ENCODE measurements at places on chromosomes 11 and 22.

- DNase-seq, result no peak
Observed at GRCh38 chr22:25208743-25209505, 9.3 kb downstream of the CRYBB3 start.

DNA sequence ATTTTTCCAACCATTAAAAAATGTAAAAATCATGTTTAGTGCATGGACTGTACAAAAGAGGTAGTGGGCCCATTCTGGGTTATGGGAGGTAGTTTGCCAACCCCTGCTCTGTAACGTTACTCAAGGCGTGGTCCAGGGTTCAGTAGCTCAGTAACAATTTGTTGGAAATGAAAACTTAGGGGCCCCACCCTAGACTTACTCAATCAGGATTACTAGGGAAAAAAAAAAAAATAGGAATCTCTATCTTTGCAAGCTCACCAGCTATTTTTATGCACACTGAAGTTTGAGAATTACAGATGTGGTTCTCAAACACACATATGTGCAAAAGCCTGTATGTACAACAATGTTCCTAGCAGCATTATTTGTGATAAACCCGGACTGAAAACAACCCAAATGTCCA is 17.3 kb upstream of the LMO2 start:
- no peak for DNase-seq

DNA sequence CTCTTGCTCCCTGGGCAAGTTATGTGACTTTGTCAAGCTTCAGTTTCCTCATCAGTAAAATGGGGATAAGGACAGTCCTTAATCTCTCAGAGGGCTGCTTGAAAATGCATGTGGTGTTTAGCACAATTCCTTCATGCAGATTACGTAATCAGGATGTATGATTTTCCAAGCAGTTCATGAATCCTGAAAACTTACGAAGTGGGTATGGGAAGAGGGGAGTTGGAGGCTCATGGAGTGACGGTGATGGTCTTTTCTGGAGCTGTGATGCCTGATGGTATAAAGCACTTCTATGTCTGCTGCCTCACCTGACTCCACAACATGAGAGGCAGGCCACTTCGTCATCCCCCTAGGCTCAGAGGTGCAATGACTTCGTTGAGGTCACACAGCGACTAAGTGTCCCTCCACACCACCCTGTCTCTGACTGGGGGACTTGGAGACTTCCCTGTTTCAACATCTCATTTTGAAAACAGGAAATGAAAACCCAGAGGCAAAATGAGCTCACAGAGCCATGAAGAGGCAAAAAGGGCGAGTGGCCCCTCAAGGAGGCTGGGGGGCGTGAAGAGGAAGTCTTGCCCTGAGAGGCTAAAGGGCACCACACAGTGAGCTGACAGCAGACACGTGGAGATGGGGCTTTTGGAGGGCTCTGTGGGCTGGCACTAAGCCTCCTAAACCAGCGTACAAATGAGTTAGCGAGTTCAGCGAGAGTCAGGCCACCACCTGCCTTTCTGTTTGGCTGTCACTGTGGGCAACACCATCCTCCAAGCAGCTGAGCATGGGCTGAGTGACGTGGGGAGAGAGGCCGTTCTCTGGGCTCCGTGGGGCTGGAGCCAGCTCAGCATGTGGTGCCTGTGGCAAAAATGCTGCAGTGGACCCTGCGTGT is 10.1 kb downstream of the MCM5 start:
- DNase-seq, result no peak

- no peak for DNase-seq
Observed at GRCh38 chr11:130403271-130403804, 25.1 kb downstream of the ADAMTS8 start.

DNA sequence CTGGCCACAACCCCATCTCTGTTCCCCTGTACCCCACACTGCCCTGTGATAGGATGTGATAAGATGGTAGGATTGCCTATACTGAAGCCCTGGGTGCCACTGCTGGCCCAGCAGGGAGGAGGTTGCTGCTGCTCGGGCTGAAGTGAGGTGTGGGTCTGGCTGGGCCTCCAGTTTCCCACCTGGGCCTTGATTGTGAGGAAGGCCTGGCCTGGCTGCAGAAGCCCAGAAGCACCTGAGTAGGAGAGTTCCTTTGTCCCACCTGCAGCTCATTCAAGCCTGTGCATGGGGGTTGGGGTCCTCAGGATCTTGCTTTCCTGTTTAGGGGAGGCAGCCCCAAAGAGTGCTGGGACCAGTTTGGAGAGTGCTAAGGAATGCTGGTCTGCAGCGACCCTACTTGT is 3.3 kb downstream of the ST3GAL4 start:
- no peak for DNase-seq

DNA sequence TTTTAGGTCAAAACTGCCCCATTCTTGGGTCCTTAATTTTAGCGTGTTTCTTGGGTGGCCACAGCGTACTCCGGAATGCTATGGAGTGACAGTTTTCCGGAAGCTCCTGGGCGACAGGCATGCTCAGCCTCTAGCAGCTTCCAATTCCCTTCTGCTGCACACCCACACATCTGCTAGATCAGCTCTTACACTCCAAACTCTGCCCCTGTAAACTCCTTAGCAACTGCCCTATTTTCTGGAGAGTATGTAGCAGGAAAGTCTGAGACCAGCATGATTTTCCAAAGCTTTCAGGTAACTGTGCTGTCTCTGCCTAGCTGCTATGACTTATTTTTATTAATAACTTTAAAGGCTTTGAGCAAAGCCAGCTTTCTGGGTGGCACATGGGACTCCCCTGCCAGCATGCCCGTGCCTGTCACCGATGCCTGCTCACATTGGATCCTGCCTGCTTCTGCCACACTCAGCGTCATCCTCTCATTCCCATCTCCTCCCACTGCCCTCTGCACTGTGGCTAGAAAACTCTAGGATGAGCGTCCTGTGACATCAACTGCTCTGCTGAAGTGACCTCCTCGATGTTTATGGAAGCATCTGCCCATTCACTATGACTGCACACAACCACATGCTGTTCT is 17.3 kb downstream of the TOLLIP start:
- no peak for DNase-seq

GRCh38 chr22:23548501-23549197 is 31.4 kb downstream of the IGLL1 start:
- no peak for DNase-seq

DNA sequence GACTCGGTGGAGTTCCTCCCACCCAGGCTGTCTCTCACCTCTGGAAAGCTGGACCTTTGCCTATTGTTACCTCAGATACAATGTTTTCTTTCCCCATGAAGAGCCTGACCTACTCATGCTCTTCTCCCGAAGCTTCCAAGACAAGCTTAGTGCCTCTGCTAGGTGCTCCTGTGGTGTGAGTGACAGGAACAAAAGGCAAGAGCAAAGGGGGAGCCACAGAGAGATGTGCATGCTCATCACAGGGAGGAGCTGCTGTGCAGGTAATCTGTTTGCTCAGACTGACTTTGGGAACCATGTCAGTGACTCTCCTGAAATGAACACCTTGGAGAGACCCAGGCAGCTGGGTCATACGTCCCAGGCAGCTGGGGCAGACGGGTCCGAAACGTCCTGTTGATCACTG is 53.6 kb upstream of the VSTM5 start:
- no peak for DNase-seq

- no peak for DNase-seq
Observed at GRCh38 chr11:9490376-9490775, 29.6 kb downstream of the ZNF143 start.

- no peak for DNase-seq
Observed at GRCh38 chr22:49737101-49737551, 90.5 kb downstream of the BRD1 start.

DNA sequence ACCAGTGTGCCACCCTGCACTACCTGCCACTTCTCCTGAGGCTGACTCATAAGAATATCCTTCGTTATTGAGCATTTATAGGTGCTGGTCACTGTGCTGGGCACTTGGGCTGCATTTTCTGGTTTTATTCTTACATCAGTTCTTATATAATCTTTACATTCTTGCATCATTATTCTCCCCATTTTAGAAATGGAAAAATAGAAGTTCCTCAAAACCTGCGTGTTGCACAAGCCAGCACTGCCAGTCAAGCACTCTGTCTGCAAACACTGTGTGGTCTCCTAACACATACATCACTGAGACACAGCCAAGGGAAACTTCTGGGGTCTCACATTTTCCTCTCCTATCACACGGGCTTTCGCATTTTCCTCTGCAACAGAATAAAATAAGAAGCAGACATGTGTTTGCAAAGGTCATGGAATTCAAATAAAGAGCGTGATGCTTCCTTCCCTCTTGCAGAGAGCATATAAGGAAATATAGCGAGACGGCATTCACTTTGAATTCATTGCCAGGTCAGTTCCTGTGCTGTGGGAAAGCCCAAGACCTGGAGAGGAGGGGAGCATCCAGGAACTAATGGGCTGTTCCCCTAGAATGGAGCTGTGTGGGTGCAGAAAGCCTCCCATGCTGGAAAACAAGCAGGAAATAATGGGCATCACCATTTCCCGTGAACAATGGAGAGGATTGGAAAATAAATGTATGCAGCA is 73.9 kb upstream of the SEZ6L start:
- DNase-seq, result no peak

DNA sequence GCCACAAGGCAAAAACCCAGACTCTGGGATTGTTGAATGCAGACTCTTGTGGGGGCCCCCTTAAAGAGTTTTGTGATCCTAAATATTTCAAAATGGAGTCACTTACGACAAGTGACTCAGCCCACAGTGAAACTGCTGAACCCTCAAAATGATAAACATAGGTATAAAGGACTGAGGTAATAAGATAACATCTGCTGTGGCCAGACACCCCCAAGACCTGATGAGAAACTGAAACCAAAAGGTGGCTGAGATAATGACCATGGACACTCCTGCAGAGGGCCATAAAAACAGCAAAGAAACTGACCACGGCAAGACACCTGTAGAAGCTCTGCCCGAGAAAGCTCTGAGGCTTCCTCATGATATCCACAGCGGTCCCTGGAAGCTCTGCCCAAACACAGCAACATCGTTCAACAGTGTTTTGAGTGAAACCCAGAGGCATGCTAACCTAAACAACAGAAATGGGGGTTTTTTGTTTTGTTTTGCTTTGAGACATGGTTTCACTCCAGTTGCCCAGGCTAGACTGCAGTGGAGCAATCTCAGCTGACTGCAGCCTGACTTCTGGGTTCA is 1.6 kb upstream of the PLAAT4 start:
- no peak for DNase-seq

- no peak for DNase-seq
Observed at GRCh38 chr11:65611758-65612603, 2.0 kb downstream of the MAP3K11 start.

- DNase-seq, result no peak
Observed at GRCh38 chr11:72576661-72577060, 97.6 kb downstream of the PDE2A start.

GRCh38 chr22:37334859-37335805 is 52.8 kb downstream of the CYTH4 start:
- no peak for DNase-seq

GRCh38 chr22:49756676-49757075 is 71.0 kb downstream of the BRD1 start:
- no peak for DNase-seq

GRCh38 chr22:40509401-40510134 is 127.0 kb downstream of the MRTFA start:
- no peak for DNase-seq

- no peak for DNase-seq
Observed at GRCh38 chr11:8277691-8278090, 14.0 kb upstream of the LMO1 start.

- no peak for DNase-seq
Observed at GRCh38 chr11:95930948-95931347, 7.0 kb upstream of the MTMR2 start.

GRCh38 chr11:127039591-127039990 is 39.0 kb upstream of the KIRREL3 start:
- no peak for DNase-seq

DNA sequence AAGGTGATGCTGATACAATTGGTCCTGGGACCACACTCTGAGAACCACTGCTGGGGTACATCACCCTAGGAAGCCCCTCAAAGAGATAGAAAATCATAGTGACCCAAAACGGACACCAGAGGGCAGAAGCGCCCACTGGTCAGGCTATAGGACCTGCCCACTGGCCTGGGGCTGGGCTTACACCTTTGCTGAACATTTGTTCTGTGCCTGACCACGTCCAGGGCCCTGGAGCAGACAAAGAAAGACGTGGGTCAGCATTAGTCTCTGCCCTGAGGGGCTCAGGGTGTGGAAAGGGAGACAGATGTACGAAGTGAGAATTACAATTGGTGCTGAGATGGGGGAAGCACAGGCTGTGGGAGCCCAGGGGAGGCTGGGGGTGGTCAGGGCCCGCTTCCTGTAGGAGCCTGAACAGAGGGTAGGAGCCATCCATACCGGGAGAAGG is 14.4 kb upstream of the SERPINH1 start:
- no peak for DNase-seq

DNA sequence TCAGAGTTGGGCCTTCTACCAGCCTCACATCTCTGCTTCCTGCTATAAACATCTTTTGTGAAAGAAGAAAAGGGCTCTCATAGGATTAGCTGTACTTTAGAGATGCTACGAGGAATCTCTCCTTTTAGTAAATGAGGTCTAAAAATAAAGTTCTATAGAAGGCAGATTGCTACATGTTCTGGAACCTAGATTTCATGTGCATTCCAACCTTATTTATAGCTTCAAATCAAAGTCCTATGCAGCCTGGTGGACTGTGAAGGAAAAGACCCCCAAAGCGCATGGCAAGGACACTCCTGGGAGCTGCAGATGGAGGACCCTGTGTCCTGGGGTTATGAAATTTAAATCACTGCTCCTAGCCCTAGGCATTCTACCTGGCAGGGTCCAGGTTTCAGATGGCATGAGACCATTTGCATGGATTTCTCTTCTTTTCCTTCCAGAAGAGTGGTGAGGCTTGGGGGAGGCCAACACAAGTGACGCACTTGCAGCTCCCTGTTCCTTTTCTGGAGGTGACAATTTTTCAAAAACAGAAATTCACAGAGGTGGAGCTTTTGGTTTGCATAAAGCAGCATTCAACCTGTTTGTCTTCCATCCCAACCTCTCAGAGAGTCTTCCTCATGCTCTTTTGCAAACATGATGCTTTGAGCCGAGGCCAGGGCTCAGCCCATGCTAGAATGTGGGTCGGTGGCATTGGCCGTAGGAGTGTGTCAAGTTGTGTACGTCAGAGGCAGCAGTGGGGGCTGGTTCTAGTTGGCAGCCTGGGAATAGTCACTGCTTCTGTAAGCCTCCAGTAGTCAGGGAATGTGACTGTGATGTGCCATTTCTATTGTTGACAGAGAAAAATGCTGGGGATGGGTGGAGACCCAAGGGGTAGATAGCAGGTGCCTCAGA is 6.3 kb downstream of the CRY2 start:
- no peak for DNase-seq

- DNase-seq, result no peak
Observed at GRCh38 chr11:96704847-96705246, 315.0 kb downstream of the JRKL start.

DNA sequence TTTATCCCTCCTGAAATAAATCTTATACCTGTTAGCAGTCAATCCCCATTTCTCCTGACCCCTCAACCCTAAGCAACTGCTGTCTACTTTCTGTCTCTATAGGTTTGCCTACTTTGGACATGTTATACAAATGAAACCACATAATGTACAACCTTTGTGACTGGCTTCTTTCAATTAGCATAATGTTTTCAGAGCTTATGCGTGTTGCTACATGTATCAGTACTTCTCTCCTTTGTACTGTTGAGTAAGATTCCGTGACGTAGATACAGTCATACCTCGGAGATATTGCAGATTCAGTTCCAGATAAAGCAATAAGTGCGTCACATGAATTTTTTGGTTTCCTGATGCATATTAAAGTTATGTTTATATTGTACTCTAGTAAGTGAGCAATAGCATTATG is 127.3 kb downstream of the MORC2 start:
- DNase-seq, result no peak

GRCh38 chr11:2196970-2197770 is 25.6 kb upstream of the TH start:
- no peak for DNase-seq

Data from iPS DF 19.7 (cell line).